ENCODE measurements at places on chromosomes 1 and 21.

DNA sequence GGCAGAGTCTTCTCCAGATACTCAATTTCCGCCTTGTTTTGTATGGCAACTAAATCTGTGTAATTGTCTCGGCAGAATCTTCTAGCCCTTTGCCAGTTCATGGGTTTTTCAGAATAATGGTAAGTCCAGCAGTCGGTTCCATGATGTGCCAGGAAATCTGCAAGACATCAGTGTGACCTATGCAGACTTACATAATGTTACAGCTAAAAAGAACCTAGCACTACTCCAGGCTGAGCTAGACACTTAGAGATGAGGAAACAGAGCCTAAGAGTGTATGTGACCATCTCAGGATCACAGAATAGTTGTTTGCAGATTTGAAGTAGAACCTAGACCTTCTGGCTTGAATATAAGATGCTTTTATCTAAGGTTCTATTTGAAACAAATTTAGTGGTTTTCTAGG lies 2.8 kb downstream of the SELL start:
- DNase-seq, result no peak

DNA sequence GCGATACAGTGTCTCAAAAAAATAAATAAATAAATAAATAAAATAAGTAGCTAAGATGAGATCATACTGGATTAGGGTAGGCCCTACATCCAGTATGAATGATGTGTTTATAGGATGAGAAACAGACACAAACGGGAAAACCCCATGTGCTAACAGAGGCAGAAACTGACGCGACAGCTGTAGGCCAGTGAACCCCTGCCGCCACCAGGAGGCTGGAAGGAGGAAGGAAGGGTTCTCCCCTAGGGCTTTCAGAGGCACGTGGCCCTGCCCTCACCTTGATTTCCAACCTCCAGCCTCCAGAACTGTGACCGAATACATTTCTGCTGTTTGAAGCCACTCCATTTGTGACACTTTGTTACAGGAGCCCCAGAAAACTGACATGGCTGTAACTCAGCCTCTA lies 38.5 kb downstream of the CHD5 start:
- DNase-seq, result no peak

DNA sequence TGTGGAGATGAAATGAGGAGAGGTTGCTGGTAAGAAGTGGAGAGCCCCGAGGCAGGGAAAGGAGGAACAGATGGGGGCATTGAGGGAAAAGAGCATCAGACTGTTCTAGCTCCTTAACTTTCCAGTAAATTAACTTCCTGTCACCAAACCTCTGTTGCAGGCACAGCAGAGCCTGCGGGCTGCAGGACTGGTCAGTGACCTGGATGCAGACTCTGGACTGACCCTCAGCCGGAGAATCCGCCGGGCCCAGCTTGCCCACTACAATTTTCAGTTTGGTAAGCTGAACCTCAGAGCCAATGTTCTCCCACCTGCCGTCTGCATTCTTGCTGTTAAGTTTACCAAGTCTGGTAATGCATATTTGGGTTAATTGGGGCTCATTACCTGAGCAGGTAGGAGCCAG lies 2.5 kb upstream of the ECM1 start:
- no peak for DNase-seq

- DNase-seq, result no peak
Observed at GRCh38 chr21:29504751-29505321, 206.1 kb downstream of the BACH1 start.

- DNase-seq, result no peak
Observed at GRCh38 chr1:109249654-109250401, 489 bp downstream of the CELSR2 start.

DNA sequence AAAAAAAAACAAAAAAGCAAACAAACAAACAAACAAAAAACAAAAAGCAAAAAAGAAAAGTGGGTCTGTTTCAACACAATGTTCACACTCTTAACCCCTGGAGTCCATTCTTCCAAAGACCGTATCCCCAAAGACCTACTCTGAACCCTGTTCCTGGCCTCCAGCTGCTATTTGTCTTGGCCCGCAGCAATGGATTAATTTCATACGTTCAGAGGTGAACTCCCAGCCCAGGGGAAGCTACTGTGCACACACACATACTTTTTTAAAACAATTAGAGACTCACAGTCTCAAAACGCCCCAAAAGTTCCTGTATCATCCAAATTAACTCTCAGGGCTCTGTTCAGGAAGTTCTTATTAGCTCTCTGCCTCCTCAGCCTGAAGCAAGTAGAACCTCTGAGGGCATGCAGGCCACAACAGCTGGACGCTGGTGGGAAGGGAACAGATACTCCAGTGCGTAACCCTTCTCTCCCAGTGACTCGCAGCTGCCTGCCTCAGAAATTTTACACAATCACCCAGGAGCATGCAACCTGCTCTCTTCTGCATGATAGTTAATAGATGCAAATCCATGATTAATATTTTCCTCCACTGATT lies 395.4 kb downstream of the RRAGC start:
- no peak for DNase-seq

GRCh38 chr1:47232187-47232874 lies at the start of gene TAL1:
TSS of gene TAL1 (minus strand) at chr1:47232225. CDS start at chr1:47225888, 6,337 bp downstream.
- no peak for DNase-seq

- no peak for DNase-seq
Observed at GRCh38 chr1:64828829-64829228, 84.0 kb downstream of the RAVER2 start.

GRCh38 chr1:230784163-230784562 lies 37.0 kb downstream of the CAPN9 start:
- DNase-seq, result no peak

GRCh38 chr1:115925467-115925866 lies 50.8 kb upstream of the SLC22A15 start:
- no peak for DNase-seq

- no peak for DNase-seq
Observed at GRCh38 chr1:26932531-26932930, 11.0 kb downstream of the NUDC start.

- DNase-seq, result peak; percentile 20
Observed at GRCh38 chr1:150875197-150876118, 941 bp downstream of the ARNT start.

- DNase-seq, result no peak
Observed at GRCh38 chr1:210707300-210708240, 378.9 kb downstream of the HHAT start.

DNA sequence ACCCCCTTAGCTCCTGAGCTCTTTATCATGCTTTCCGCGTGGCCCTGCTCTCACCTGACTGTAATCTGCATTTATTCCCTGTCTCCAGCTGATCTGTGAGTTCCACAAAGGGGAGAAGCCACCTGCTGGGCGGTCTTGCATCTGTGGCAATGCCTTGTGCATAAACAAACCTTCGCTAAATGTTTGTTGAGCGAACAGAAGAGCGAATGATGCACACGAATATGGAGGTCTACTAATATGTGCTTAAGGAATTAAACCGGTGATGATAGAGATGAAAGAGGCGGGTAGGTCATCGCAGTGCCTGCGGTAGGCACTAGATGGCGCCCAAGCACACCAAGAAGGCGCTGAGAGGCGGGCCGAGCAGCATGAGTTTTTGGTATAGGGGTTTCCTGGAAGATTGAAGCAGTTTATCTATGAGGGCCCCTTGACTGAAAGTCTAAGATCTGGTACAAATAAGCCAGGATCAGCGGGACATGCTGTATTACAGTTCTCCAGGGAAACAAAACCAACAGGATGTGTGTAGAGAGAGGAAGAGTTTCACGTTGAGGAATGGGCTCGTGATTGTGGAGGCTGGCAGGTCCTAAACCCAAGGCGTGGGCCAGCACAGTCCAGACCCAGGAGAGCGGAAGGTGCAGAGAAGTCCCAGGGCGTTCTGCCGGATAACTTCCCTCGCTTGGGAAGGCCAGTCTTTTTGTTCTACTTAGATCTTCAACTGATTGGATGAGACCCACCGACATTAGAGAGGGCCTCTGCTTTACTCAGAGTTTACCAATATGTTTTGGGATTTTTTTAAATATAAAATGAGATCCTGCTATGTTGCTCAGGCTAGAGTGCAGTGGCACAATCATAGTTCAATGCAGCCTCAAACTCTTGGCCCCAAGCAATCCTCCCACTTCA lies 34.7 kb downstream of the TOMM20 start:
- peak; percentile 82 for DNase-seq

All from BE2C (cell line).